ACHN (cell line): ENCODE measurements at places on chromosomes 5 and 9.

DNA sequence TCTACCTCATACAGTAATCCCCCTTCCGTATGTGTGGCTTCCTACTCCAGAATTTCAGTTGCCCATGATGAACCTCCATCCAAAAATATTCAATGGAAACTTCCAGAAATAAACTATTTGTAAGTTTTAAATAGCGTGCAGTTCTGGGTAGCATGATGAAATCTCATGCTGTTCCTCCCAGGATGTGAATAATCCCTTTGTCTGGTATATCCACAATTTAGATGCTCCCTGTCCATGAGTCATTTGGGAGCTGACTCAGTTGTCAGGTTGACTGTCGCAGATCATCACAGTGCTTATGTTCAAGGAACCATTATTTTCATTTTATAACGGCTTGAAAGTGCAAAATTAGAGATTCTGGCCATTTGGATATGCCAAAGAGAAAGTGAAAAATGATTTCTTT, 290.1 kb upstream of the CDH9 start:
- DNase-seq = no peak

- DNase-seq = no peak
Measured at GRCh38 chr5:31916327-31916726, 257.8 kb downstream of the GOLPH3 start.

DNA sequence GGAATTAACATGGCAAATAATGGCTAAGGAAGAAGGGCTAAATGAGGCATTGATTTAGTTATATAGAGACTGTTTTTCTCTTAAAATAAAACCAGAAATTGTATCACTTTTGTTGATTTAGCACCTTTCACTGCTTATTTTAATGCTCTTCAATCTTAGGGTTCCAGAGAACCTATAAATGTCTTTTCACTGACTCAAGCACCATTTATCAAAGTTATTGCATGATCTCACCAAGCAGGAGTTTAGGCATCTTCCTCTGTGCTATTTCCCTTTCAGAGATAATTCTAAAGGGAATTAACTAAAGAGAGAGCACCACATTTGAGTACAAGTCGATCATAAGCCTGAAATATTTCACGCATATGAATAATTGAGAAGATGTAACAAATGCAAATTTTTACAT, 357.1 kb downstream of the CDH18 start:
- no peak for DNase-seq

DNA sequence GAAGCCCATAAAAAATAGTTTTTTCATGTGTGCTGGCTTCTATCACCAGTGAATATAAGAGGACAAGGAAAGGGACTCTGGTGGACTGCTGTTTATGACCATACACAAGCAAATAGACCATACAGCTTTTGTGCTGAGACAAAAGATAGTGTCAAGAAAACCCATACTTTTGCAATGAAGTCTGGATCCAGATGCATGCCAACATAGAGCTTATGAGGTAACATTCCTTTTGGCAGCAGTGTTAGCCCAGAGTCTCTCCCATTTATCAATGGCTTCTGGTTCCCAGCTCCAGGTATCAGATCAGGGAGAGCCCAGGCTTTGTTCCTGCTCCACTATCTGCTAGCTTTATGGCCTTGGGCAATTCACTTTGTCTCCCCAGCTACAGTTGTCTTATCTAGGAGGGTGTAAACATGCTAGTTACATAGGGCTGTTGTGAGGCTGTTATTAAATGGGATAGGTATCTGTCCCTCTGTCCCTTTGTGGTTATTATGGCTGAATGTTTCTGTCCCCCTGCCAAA, 55.6 kb downstream of the CCDC192 start:
- DNase-seq = no peak

DNA sequence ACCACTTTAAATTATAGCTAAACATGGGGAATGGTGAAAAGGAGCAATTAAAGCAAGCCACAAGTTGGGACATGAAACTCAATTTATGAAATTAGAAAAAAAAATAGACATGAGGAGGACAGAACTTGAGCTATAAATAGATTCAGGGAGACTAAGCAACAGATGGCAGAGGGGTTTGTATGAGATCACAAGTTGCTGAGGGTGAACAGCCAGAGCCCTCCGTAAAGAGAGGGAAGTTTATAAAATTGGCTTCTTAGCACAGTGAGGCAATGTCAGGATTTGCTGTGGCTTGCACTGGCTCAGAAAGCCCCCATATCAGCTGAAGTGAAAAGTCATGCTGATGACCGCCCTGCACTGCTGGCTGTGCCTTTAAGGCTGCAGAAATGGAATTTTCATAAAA, 443.4 kb upstream of the CD180 start:
- no peak for DNase-seq

DNA sequence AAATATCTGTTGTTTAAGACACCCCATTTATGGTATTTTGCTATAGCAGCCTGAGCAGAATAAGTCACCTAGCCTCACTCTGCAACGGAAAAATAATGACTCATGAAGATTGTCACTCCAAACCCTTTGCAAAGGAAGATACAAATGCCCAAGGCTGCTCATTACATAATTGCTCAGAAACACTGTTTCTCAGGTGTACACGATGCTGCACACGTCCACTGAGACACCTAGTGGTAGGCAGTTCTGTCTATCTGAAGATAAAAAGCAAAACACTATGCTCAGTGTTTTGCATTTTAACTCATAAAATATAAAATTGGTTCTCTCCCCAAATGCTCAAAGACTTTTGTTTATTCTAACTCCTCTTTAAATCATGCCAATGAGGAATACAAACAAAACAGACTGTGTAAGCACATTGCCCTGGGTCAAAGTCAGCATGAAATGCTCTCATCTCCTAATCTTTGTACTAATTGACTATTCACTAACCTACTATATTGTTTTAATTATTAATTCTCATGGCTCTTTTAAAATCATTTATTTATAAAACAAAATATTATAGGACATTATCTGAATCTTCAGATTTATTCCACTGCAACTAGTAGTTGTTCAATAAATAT, 7.7 kb upstream of the TSLP start:
- DNase-seq = no peak

GRCh38 chr5:132684922-132685720, 11.3 kb downstream of the IL4 start:
- no peak for DNase-seq

DNA sequence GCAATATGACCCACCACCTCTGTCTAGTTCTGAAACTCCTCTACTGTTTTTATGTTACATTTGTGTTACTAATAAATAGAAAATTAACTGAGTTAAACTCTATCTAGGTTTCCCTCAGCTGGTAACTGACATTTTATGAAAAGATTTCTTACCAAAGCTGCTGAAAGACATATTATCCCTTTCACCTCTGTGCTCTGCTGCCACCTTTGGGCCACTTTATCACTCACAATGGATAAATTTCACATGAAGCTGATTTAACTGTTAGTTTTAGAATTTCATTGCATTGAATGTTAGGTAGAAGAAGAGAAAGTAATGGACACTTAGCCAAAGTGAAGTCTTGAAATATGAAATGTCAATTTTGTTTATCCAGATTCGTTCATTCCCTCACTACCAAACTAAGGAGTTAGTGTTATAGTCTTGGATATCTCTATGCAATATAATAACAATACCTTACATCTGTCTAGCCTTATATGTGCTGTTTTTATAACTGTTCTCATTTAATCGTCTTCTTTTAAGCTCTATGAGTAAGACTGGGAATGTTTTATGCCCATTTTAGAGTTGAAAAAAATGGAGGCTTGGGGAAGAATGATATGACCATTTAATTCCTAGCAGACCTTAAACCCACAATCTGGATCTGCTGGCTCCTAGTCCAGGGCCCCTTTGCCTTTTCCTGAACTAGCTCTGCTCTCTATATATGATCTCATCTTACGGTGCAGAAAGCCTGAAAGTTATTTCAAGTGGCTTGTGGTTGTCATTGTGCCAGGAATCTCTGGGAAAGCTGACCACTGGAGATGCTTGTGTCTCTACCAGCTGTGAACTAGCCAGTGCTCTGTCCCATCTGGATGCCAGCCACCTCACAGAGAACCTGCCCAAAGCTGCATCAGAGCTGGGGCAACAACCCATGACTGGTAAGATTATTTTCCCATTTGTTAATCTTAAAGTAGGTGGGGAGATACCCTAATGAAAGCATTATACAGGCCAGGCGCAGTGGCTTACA, 97.1 kb downstream of the GOLPH3 start:
- DNase-seq = peak; percentile 51

GRCh38 chr5:40220260-40220659, 459.5 kb upstream of the PTGER4 start:
- DNase-seq = no peak

DNA sequence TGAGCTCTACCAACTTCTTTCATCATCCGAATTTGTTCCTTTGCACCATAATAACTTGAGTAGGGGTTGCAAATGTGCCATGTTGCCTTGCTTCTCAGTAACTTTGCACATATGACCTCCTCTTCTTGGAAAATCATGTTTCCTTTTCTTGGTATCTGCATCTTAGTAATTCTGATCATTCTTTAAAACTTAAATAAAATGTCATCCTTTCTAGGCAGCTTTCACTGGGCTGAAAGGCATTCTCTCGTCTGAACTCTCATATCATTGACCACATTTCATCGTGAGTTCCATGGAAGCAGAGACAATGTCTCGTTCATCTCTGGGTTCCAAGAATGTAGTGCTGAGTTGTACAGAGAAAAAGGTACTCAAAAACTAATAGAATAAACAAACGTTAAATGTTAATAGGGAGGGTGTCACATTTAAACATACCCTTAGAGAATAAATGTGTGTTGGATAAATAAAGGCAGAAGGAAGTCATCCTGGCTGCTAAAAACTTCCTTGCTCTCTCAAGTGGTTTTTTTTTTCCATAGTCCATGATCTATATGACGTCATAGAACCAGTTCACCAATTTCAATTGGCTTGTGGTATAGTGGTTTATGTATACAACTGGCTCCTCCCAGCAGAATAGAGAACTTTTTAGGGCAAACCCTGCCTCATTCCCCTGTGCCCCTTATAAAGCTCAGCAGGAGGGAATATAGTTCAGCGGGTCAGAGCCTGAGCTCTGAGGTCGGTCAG, 218.1 kb upstream of the TRIM32 start:
- no peak for DNase-seq

DNA sequence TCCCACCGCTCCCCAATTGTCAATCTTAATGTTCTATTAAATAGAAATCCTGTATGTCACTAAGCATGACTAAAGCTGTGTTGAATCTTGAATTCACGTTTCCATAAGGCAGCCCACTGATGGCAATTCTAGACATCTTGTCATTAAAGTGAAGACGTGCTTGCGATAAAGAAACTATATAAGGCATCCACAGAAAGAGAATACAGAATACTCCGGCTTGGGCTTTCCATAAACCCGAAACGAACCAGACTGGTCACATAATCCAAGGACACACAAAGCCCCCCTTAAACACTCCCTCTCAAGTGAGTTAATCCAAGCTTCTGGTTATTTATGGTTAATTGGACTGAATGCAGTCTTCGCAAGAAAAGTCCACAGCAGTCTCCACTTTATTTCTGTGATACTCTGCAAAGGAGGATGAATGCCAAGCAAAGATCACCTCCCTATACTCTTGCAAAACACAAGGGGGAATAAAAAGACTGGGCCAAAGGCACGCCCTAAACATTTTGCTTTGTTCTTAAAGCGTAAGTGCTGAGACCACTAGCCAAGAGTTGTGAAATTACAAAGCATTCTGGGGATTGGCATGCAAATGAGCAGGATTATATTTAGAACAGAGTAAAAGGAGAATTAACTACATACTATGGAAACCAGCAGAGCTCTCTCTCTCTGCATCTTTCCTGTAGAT, 54.7 kb downstream of the DPYSL3 start:
- DNase-seq = no peak

DNA sequence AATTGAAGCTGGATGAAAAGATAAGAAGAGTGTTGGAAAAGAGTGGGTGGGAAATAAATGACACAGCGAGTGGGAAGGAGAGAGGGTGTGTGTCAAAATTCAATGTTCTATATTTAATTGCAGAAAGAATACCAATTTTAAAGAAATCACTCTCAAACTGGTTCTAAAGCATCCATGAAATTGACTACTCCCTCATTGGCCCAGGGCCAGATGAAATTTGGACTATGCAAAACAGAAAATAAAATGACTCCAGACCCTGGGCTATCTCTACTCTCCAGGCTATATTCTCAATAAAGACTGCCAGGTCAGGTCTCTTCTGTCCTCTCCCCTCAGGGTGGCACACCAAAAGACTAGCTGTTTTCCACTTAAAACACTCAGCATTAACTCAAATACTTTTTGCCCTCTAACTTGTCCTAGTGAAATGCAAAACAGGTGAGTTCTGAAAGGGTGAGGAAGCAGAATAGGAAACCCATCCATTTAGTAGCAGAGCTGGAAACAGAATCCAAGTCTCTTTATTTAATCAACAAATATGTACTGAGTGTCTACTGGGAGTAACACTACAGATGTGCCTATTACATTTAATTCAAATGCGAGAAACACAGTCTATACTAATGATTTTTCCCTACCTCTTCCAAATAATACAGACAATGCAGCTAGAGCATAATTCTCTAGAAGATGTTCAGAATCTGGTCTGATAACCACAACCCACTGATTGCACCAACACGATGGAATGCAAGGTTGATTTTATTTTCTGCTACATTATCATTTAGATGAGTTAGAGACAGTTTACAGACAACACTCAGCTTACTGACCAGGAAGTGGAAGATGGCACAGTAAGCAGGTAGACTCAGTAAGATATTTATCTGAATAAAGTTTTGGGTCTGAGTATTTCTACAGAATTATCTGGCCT, 42.1 kb downstream of the EFCAB9 start:
- no peak for DNase-seq

DNA sequence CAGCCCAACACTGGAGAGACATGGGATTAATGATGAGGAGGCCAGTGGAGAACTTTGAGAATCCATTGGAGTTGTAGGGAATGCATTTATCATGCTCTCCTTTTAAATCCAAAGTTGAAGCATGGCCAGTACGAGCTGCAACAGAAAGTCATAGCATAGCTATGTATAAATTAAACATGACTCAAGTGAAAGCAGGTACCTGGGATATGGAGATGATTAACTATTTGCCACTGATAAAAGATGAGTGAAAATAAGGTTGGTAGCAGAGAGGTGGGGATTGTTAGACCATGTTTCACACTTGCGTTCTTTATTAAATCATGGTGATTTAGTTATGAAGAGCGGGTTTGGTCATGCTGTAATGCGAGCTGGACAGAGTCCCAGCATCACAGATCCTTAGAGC, 189.6 kb downstream of the ARHGEF28 start:
- peak; percentile 68 for DNase-seq
